ENCODE measurements at places on chromosomes 6 and 20. TPM values are rescaled to one million over a fixed set of nuclear protein-coding genes. Genes with fewer than 3 reads are reported as not detected.
A peak's percentile ranks its signal among the peaks of the same experiment; 100 is the strongest.

DNA sequence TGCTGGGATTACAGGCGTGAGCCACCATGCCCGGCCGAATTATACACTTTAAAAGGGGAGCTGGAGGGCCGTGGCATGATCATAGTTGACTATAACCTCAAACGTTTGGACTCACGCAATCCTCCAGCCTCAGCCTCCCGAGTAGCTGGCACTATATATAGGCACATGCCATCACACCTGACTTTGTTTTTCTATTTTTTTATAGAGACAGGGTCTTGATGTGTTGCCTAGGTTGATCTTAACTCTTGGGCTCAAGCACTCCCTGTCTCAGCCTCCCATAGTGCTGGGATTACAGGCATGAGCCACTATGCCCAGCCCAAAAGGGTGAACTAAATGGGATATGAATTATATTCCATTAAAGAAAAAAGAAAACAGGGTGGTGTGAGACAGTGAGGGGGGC lies 7.8 kb downstream of the PTGIS start:
- peaks cover 84% of the 10 kb centered on the region for H3K4me1 ChIP-seq
- H3K27ac ChIP-seq = no peak overlapping the region
- H3K36me3 ChIP-seq = peaks cover 17% of the 10 kb centered on the region
- peaks cover 3% of the 10 kb centered on the region for H3K27me3 ChIP-seq
- no peak for DNase-seq

The PNLDC1 gene
- total RNA-seq = not detected

DNA sequence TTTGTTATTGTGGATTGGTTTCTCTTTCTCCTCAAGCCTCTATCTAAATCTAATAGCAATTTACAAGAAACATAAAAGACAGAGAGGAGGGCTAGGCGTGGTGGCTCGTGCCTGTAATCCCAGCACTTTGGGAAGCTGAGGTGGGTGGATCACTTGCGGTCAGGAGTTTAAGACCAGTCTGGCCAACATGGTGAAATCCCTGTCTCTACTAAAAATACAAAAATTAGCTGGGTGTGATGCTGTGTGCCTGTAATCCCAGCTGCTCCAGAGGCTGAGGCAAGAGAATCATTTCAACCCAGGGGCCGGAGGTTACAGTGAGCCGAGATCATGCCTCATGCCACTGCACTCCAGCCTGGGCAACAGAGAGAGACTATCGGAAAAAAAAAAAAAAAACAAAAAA lies 46.6 kb downstream of the SLC2A12 start:
- H3K4me1 ChIP-seq = peaks cover 33% of the 10 kb centered on the region
- no peak for DNase-seq
- H3K4me3 ChIP-seq = no peak overlapping the region
- peaks cover 15% of the 10 kb centered on the region for H3K36me3 ChIP-seq
- H3K27me3 ChIP-seq = no peaks in the 10 kb centered on the region
- H3K27ac ChIP-seq = peak overlapping the region; percentile 34

GRCh38 chr6:108916026-108916686 lies 67.9 kb downstream of the ARMC2 start:
- DNase-seq = no peak
- H3K27me3 ChIP-seq = peaks cover 9% of the 10 kb centered on the region
- no peaks in the 10 kb centered on the region for H3K4me1 ChIP-seq
- H3K4me3 ChIP-seq = no peak overlapping the region

DNA sequence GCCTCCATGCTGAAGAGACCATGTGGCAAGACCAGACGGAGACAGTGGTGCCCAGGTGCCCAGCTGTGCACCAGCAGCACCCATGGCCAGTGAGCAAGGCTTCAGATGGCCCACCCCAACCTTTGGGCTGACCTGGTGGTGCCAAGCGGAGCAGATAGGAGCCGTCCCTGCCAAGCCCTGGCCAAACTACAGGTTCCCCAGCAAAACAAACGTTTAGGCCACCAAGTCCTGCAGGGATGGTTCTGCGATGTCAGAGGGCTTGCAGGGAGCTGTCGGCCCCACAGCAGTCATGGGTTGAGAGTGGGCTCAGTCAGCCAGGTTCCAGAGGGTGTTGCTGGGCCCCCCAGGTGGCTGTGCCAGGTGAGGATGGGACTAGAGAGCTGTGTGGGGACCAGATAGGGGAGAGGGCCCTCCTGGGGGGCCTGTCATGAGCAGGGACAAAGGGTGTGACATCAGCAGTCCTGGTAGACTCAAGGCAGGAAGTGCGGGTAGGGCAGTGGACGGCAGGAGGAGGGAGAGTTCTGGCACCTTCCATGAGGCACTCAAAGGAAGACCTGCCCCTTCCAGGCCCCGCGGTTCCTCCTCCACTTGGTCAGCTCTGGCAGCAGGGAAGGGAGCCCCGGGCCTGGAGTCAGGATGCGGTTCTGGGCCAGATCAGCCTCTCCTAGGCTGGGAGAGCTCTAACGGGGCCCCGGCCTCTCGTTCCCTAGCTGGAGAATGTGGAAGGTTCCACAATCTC lies 342.4 kb downstream of the ZFAND3 start:
- H3K4me3 ChIP-seq = no peak overlapping the region
- DNase-seq = no peak
- peaks cover 22% of the 10 kb centered on the region for H3K36me3 ChIP-seq
- no peaks in the 10 kb centered on the region for H3K27me3 ChIP-seq
- peaks cover 3% of the 10 kb centered on the region for H3K4me1 ChIP-seq

DNA sequence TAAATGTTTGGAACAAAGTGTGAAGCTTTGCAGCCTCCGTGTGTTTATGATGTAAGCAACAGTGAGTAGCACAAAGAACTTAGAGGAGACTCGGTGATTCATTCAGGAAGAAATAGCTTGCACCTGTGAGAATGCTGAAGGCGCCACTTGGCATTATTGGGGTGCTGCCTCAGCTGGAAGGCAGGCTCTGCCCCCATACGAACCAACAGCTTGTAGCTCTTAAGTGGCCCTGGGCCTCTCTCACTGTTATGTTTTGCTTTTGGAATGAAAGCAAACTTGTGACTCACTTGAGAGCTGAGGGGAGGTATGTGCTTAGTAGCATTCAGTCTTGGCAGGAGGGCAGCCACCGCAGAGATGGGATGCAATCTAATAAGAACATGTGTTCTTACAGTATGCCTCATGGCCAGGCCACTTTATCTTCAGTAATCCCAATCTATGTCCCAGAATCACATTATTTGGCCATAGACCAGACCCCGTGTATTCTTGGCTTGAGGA lies 310.7 kb downstream of the EYA4 start:
- peak overlapping the region; percentile 82 for H3K27ac ChIP-seq
- H3K4me1 ChIP-seq = peaks cover 56% of the 10 kb centered on the region
- H3K27me3 ChIP-seq = peaks cover 7% of the 10 kb centered on the region
- H3K36me3 ChIP-seq = no peaks in the 10 kb centered on the region
- H3K4me3 ChIP-seq = no peak overlapping the region
- DNase-seq = peak; percentile 85

- no peak for DNase-seq
- no peaks in the 10 kb centered on the region for H3K36me3 ChIP-seq
- H3K27ac ChIP-seq = no peak overlapping the region
- H3K4me3 ChIP-seq = no peak overlapping the region
- H3K4me1 ChIP-seq = no peaks in the 10 kb centered on the region
Observed at GRCh38 chr6:40512340-40512739, 74.8 kb downstream of the LRFN2 start.

DNA sequence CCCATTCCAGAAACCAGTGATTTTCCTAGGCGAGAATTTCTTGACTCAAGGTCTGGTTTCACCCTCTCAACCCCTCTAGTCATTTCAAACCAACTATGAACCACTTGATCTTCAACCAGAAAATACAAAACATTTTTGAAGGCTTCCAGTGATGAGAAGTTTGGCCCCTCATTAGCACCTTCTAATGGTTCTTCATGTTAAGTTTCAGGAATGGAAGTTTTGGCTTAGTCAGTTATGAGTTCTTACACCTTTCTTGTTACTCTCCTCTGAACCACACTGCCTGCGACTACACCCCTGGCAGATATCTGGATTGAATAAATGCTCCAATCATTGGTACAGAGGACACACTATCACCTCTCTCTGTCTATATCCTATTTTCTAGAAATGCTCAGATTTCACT lies 67.2 kb downstream of the GJA10 start:
- no peak overlapping the region for H3K27ac ChIP-seq
- H3K36me3 ChIP-seq = no peaks in the 10 kb centered on the region
- H3K4me3 ChIP-seq = no peak overlapping the region
- peaks cover 33% of the 10 kb centered on the region for H3K27me3 ChIP-seq
- no peak for DNase-seq

GRCh38 chr6:75460681-75461080 lies 32.9 kb downstream of the FILIP1 start:
- H3K4me3 ChIP-seq = no peak overlapping the region
- DNase-seq = no peak
- peaks cover 2% of the 10 kb centered on the region for H3K27me3 ChIP-seq
- H3K4me1 ChIP-seq = no peaks in the 10 kb centered on the region
- H3K36me3 ChIP-seq = no peaks in the 10 kb centered on the region

- peaks cover 9% of the 10 kb centered on the region for H3K4me1 ChIP-seq
- H3K27me3 ChIP-seq = no peaks in the 10 kb centered on the region
- no peak overlapping the region for H3K27ac ChIP-seq
- peaks cover 3% of the 10 kb centered on the region for H3K36me3 ChIP-seq
- no peak overlapping the region for H3K4me3 ChIP-seq
Observed at GRCh38 chr20:10110151-10110550, 75.4 kb downstream of the ANKEF1 start.

- no peaks in the 10 kb centered on the region for H3K27me3 ChIP-seq
- DNase-seq = no peak
Observed at GRCh38 chr6:108565091-108565766, 4.5 kb downstream of the FOXO3 start.

- no peak for DNase-seq
- no peak overlapping the region for H3K4me3 ChIP-seq
- H3K36me3 ChIP-seq = no peaks in the 10 kb centered on the region
- H3K27me3 ChIP-seq = no peaks in the 10 kb centered on the region
- no peak overlapping the region for H3K27ac ChIP-seq
Observed at GRCh38 chr6:15325540-15325955, 79.7 kb downstream of the JARID2 start.

The MANEA gene
- total RNA-seq = 16.4 TPM

The HLA-DOA gene
- total RNA-seq = not detected

- H3K27ac ChIP-seq = no peak overlapping the region
- H3K36me3 ChIP-seq = no peaks in the 10 kb centered on the region
- H3K27me3 ChIP-seq = peaks cover 7% of the 10 kb centered on the region
- H3K4me1 ChIP-seq = no peaks in the 10 kb centered on the region
Observed at GRCh38 chr6:15739867-15740266, 77.0 kb upstream of the DTNBP1 start.

DNA sequence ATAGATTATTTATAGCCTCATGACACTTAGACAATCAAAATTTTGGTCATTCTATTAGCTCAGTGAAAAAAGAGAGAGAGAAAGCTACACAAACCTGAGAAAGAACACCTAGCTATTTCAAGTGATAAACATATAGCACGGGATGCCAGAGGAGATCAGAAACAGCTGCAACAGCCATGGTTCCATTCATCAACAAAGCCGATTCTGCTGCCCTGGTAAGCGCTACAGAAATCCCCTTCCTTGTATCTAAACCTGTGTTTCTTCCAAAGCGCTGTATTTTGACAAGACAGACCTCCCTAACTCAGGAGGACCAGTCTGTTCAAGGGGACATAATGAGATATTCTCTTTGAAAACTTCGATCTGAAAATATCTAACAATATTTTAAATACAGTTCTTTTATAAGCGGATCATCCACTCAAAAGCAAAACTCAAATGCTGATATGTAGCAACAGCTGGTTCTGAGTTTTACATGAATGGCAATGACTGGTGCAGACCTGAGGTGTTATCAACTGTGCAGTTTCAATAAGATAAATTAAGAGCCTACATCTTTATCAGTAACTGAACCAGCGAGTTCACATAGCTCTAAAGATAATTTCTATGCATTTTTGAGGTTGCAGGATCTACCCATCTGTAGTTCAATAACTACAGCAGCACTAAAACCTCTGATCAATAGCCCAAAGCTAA lies 447.8 kb downstream of the FRK start:
- H3K4me3 ChIP-seq = no peak overlapping the region
- H3K27me3 ChIP-seq = peaks cover 7% of the 10 kb centered on the region
- H3K27ac ChIP-seq = no peak overlapping the region
- DNase-seq = no peak

The EBF4 gene
- total RNA-seq = 12.8 TPM

- H3K4me1 ChIP-seq = no peaks in the 10 kb centered on the region
- DNase-seq = no peak
- H3K4me3 ChIP-seq = no peak overlapping the region
Observed at GRCh38 chr6:32908897-32909296, 31.9 kb downstream of the HLA-DMB start.

DNA sequence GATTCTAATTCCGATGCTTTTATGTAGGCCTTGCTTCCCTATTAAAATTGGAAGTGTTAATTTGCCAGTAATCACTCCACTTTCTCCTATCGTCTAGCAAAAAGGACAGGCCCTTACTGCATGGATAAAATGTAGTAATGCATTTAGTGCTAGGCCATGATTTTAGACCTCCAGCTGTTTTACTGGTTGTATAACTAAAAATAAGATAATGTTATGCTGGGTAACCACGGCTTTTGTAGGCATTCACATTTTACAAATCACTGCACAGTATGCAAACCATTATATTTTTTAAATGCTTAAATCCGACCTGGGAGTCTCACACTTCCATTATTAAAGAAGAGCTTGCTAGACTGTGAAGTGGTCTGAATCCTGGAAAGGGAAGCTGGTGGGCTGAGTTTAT lies 179.5 kb downstream of the TFAP2A start:
- no peaks in the 10 kb centered on the region for H3K36me3 ChIP-seq
- no peak for DNase-seq
- H3K27me3 ChIP-seq = no peaks in the 10 kb centered on the region
- H3K4me3 ChIP-seq = no peak overlapping the region
- H3K4me1 ChIP-seq = no peaks in the 10 kb centered on the region

The COX4I2 gene
- total RNA-seq = not detected

The IL17F gene
- not detected for total RNA-seq

The TOX2 gene
- not detected for total RNA-seq

DNA sequence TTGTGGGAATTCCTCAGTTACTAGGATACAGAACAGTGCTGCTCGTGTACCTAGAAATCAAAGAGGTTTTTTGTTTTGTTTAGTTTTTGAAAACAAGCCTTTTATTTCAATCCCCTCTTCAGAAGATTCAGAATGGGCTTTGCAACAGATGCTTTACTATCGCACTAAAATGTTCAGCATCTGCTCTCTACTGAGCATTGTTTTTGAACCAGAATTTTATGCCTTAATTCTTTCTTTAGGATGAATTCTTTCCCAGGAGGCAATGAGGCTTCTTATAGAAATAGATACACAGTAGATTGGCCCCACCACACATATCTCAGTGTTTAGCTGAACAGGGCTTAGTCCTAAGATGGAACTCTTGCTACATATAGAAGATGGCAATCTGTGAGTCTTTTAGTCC lies 95.9 kb upstream of the SPACA1 start:
- no peak overlapping the region for H3K4me3 ChIP-seq
- H3K27ac ChIP-seq = no peak overlapping the region
- no peaks in the 10 kb centered on the region for H3K36me3 ChIP-seq
- H3K27me3 ChIP-seq = peaks cover 11% of the 10 kb centered on the region
- no peaks in the 10 kb centered on the region for H3K4me1 ChIP-seq

The SEL1L2 gene
- total RNA-seq = not detected
